ENCODE measurements at places on chromosomes 16 and 17. TPM values are rescaled to one million over a fixed set of nuclear protein-coding genes. Genes with fewer than 3 reads are reported as not detected.

CBLN1 gene
- total RNA-seq: not detected

PIGL gene
- total RNA-seq: 32.6 TPM

CCDC200 gene
- total RNA-seq: 0.31 TPM

P3H4 gene
- total RNA-seq: 3.3 TPM

BRICD5 gene
- total RNA-seq: 12.6 TPM

KRTAP4-1 gene
- total RNA-seq: not detected

CIBAR2 gene
- total RNA-seq: not detected

CD7 gene
- total RNA-seq: 295 TPM

ARHGAP23 gene
- 0.27 TPM for total RNA-seq

MEOX1 gene
- total RNA-seq: 0.55 TPM

MYH2 gene
- not detected for total RNA-seq

E4F1 gene
- 29.4 TPM for total RNA-seq

C17orf50 gene
- not detected for total RNA-seq

HOXB1 gene
- not detected for total RNA-seq

PPL gene
- total RNA-seq: not detected

KRTAP4-3 gene
- total RNA-seq: not detected

PDK2 gene
- 18.5 TPM for total RNA-seq

NEUROD2 gene
- not detected for total RNA-seq

SMIM5 gene
- 0.25 TPM for total RNA-seq

CLEC16A gene
- 32.6 TPM for total RNA-seq

TNRC6A gene
- total RNA-seq: 37.7 TPM

RNF222 gene
- not detected for total RNA-seq

EXOC3L1 gene
- total RNA-seq: 0.19 TPM

LONP2 gene
- 50.0 TPM for total RNA-seq

CCL1 gene
- 21.9 TPM for total RNA-seq

KRT27 gene
- total RNA-seq: not detected

KRTAP1-1 gene
- not detected for total RNA-seq

AXIN2 gene
- 3.4 TPM for total RNA-seq

TRPV3 gene
- total RNA-seq: 0.61 TPM

SLC38A8 gene
- not detected for total RNA-seq

TEDC2 gene
- 38.5 TPM for total RNA-seq

KIAA0753 gene
- total RNA-seq: 20.8 TPM

PRPSAP1 gene
- 39.4 TPM for total RNA-seq
